ENCODE measurements at places on chromosomes 4 and X. TPM values are rescaled to one million over a fixed set of nuclear protein-coding genes. Genes with fewer than 3 reads are reported as not detected.

The ASMT gene
- not detected for total RNA-seq

The GLOD5 gene
- not detected for total RNA-seq

The GRK4 gene
- 3.6 TPM for total RNA-seq

The CFP gene
- total RNA-seq = 0.12 TPM

The EVC2 gene
- 3.4 TPM for total RNA-seq

The CTSO gene
- 5.0 TPM for total RNA-seq

The PRKX gene
- 4.7 TPM for total RNA-seq

The CCNG2 gene
- 23.9 TPM for total RNA-seq

The XPNPEP2 gene
- not detected for total RNA-seq

The CORIN gene
- not detected for total RNA-seq

The SAT1 gene
- 97.9 TPM for total RNA-seq

Measured in RPMI7951 (cell line).